Activated CD4-positive, alpha-beta T cell treated with anti-CD3 and anti-CD28 coated beads, Interleukin-2, Interleukin-6, amounts not matched to agents 100 ng/mL and 50 ng/mL, durations not matched to agents 16 hours and 8 hours (primary cell): ENCODE measurements at places on chromosomes 7 and 10.

DNA sequence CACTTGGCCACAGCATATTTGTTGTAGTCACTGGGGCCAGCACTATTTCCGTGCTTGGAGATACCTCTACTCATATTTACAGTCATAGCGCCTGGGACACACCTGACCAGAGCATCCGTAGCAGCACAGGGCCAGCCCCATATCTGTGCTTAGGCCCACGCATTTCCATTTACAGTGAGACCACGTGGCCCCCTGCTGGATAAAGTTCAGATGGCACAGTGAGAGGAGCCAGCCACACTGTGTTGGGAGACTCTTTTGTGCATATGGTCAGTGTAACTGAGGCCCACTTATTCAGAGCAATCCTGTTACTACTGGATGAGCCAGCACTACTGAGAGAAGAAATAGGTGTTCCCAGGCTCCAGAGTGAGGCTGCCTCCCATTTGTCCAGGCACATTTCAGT lies 455.3 kb downstream of the REEP3 start:
- peak; percentile 64 for DNase-seq

- no peak for DNase-seq
Observed at GRCh38 chr7:150952331-150953050, 25.6 kb downstream of the KCNH2 start.

DNA sequence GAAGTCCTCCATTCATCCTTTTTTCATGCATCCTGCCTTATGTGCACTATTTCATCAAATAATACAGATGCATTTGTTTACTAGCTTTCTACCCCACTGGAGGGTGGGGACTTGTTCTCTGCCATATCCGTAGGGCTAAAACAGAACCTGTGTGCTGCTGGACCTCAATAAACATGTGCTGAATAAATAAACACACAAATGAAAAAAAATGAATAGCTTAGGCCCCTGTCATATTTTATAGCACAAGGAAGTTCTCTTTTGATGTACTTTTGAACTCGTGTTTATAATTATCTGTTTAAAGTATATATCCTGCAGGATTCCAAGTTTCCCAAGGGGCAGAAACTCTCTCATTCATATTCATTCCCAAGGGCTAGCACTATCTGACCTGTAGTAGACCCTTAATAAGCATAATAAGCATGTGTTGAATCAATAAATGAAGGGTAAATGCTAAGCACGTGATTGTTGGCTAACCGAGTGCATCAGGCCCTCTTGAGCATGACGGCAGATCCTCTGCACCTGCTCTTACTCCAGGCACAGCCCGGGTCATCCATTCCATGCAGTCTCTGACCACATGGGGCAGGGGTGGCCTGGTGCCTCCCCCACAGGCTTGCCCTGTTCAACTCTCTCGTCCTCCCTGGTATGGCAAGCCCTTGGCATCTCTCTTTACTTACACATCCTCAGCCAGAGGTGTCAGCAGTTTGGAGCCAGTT lies 474.1 kb upstream of the ZMIZ1 start:
- DNase-seq: no peak

DNA sequence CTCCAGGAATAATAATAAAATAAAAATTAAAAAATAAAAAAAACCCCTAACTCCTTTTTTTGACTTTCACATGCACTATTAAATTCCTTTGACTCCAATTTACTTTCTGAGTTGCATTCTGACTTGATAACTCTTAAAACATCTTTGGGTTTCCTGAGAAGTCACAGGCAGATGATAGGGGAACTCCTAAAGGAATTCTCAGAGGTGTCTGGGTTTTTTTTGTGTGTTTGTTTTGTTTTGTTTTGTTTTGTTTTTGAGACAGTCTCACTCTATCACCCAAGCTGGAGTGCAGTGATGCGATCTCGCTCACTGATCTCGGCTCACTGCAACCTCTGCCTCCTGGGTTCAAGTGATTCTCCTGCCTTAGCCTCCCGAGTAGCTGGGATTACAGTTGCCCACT lies 52.7 kb upstream of the APBB1IP start:
- no peak for DNase-seq
